ENCODE measurements at places on chromosomes 4 and X.

GRCh38 chrX:17732138-17732783, 5.0 kb upstream of the SCML1 start:
- no peak for DNase-seq

DNA sequence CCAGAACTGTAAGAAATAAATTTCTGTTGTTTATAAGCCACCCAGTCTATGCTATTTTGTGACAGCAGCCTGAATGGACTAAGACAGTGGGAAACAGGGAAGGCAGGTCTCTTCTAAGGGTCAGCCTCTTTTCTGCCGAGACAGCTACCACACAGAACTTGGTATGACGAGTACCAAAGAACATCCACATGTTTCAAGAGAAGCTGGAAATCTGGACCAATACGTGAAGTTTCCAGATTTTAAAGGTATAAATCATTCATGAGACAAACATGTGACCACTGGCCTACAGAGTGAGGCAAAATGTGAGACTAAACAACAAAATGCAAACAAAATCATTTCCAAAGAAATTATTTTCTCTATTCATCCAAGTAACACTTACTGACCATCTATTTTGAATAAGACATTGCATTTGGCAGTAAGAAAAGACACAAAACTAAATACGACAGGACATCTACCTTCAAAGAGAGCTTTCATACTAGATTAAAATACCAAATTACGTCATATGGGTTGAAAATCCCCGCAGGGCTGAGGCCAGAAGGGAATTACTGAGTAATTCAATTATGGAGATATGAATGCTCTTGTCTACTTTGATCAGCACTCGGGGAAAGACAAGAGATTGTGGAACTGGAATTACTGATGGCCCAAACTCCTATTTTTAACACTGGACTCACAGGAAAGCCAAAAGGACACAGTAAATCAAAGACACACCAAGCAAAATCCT, 7.2 kb downstream of the SCARB2 start:
- no peak for DNase-seq

- no peak for DNase-seq
Observed at GRCh38 chrX:71636438-71637252, 18.3 kb upstream of the CXCR3 start.

DNA sequence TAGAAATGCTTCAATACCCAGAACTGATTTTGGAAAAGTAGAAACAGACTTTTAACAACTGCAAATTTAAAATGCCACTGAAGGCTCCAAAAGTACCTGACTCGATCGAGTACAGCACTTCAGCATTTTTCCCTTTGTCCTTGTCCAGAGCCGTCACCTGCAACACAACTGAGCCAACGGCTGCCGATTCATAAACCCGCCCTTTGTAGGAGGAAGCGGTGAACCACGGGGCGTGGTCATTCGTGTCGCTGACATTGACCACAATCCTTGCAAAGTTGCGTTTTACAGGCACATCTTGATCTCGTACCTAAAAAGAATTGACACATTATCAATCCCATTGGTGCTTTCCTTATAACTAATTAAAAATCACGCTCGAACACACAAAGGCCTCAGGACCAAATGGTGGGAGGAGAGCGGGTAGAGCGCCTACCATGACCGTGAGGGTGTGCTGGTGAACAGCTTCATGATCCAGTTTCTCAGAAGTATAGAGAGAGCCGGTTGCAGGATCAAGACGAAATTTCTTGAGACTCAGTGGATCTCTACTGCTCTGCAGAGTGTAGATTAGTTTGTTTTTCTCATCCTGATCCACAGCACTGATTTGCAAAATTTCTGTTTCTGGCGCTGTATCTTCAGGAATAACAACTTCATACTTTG, 72.8 kb upstream of the MTNR1A start:
- DNase-seq, result no peak

DNA sequence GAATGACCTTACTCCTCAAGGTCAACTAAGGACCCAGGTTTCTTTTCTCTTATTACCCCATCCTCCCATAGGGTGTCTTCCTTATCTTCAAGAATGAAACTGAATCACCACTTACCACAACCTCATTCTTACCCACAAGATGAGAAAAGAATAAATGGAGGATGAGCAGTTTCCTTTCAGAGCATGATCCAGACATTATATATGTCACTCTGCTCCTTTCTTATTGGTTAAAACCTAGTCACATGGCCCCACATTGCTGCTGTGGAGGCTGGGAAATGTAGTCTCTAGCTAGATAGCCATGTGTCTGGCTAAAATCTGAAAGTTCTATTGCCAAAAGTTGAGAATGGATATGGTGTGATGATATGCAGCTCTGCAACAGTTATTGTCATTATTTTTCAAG, 62.4 kb upstream of the RAI2 start:
- DNase-seq, result no peak

DNA sequence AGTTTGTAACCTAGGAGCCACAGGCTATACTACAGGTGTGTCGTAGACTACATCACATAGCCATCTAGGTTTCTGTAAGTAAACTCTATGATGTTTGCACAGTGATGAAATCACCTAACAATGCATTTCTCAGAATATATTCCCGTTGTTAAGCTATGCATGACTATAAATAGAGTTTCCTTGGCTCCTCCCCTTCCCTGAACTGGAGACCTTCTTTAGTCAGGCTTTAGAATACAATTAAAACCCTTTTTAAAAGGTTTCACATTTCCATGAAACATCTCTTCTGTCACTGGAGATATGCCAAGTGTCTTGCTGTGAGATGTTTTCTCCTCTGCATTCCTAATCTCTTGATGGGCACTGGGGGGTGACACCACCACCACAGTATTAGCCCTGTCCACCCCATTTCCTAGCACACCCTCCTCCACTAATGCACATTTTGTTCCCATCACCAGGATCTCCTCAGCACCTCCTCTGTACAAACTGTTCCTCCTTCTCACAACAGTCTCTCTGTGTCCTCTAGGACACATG, 334.6 kb upstream of the CPEB2 start:
- DNase-seq, result no peak

DNA sequence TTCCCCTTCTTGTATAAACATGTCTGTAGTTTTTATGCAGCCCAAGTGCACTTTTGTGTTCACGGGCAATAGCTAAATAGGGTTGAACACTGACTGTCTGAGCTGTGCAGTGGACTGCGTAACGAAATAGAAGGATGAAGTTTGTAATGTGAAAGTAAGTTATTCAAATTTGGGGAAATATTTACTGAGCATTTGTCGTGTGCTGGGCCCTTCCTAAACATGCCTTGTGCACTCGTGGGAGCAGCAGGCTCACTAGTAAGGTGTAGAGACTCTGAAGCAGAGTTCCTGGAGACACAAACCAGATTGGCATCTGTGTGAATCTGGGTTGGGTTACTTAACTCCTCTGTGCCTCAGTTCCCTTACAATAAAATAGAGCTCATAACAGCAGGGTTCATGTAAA, 51.7 kb upstream of the C1QTNF7 start:
- DNase-seq, result no peak

DNA sequence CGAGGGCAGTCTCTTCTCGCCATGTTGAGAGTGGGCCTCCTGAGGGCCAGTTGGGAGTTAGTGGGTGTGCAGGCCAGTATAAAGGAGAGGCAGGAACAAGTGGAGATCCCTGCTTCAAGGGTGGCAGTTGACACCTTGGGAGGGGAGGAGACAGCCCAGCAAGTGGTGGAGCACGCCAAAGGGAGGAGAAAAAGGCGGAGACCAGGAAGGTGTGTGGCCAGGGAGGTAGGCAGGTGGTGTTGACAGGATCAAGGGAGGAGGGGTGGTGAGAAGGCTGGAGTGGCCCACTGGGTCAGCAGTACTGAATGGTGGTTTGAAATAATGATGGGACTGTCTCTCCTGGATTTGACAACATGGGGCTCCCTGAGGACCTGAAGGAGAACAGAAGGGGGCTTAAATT, 32.6 kb downstream of the ZNF185 start:
- DNase-seq, result no peak

DNA sequence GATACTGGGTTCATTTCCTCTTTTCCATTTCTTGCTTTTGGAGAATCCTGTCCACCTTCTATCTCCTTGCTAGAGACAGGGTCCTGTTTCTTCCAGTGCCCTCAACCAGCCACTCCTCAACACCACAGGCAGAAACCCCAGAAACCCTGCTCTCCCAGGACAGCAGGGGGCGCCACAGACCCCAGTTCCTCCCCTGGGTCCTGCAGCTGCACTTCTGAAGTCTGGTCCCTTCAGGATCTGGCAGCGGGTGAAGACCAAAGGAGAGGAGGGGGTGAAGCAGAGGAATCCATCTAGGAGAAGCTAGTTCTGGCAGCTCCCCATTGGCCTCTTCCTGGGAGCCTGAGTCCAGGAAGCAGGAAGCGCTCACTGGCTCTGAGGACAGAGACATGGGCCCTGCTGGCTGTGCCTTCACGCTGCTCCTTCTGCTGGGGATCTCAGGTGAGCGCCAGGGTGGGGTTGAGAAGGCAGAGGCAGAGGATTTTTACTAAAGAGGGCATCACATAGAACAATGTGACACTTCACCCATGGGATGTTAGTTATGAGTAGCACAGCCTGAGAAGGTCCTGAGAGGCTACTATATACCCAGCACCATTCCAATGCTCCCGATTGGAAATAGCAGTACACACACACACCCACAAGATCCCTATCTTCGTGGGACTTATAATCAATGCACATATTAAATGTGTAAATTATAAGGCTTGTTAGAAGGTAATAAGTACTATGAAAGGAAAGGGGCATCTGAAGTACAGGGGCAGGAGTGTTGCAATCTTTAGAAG, at the start of gene PRSS48:
Gene PRSS48, plus strand, starts transcription at position 375 of the 776 bp plus-strand sequence. Its CDS starts 12 bp downstream, at position 387.
- DNase-seq, result no peak

- no peak for DNase-seq
Observed at GRCh38 chrX:118550792-118551191, 55.2 kb downstream of the DOCK11 start.

- no peak for DNase-seq
Observed at GRCh38 chr4:10893395-10893794, 208.8 kb upstream of the CLNK start.

- no peak for DNase-seq
Observed at GRCh38 chr4:109708990-109709389, 5.7 kb upstream of the CASP6 start.

DNA sequence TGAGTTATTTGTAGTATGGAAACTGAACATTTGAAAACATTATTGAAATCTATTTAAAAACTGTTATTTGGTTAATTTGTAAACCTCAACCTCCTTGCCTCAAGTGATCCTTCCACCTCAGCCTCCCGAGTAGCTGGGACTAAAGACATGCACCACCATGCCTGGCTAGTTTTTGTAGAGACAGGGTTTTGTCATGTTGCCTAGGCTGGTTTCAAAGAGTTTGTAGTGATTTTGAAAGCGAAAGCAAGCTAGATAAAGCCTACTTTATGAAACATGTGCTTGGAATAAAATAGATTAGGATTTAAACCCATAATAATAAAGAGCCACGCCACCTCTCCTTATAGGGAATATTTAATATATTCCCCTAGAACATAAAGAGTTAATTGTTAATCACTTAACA, 23.5 kb downstream of the ARSJ start:
- no peak for DNase-seq

DNA sequence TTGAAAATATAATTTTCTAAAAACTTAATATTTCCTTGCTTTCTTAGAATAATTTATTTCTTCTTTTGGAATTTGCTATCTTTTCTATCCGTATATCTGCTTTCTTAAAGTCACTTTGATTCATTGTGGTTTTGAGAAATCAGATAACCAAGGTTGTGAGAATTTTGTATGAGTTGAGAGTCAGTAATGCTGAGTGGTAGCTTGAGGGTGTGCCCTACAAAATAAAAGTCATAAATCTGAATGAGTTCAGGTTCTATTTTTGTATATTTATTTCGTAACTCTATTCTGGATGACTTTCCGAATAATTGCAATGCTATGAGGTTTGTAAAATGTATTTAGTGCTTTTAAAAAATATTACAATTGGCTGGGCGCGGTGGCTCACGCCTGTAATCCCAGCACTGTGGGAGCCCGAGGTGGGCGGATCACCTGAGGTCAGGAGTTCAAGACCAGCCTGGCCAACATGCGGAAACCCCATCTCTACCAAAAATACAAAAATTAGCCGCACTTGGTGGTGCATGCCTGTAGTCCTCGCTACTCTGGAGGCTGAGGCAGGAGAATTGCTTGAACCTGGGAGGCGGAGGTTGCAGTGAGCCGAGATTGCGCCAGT, 8.9 kb downstream of the COPS4 start:
- DNase-seq, result no peak

GRCh38 chr4:123356921-123357320, 39.7 kb upstream of the SPRY1 start:
- no peak for DNase-seq

- DNase-seq, result no peak
Observed at GRCh38 chr4:53889326-53890055, 174.9 kb downstream of the CHIC2 start.

DNA sequence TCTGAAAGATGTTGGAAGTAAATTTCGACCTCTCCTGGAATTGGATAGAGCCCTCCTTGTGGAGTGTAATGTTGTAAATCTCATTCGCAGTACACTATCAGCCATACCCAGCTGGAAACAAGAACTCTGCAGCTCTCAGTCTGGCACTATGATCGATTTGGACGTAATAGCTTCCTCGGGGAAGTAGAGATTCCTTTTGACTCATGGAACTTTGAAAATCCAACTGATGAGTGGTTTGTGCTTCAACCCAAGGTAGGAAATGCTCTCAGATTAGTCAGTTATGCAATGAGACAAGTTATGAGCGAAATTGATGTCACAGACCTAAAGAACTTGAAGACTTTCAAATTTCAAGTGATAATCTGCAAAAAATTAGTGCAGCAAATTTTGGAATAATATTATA, 103.9 kb downstream of the SYTL5 start:
- DNase-seq, result no peak

DNA sequence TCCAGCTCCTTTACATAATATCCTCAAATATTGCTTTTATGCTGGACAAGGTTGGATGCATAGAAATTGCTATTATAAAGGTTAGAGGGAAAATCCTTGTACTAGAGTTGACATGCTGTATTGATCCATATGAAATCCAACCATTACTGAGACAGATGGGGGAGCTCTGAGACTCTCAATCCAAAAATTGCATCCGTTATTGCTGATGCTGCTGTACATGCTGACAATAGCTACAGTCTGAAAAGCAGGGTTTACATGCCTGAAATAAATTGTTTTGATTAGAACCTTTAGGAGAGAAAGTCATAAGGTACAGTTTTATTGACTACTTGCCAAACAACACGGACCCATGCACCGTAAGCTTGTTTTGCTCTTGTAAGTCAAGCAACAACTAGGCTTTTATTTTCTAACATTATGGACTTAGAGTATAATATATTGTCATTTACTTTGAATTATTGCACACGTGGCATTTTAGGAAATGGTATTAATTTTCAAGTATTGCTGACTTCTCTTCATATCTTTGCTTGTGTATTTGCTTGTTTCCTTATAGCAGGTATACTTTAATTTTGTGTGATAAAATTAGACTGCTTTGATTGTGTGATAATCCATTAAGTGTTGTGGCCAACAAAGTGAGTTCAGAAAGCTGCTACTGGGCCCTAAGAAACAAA, 1365.2 kb downstream of the STIM2 start:
- no peak for DNase-seq

- no peak for DNase-seq
Observed at GRCh38 chr4:154010371-154010770, 221.5 kb upstream of the SFRP2 start.

GRCh38 chr4:134408897-134409296, 207.3 kb upstream of the PABPC4L start:
- DNase-seq, result no peak

Measured in activated T-helper 1 cell treated with anti-CD3 and anti-CD28 coated beads, Interleukin-2, amount 50 U/mL, for 16 hours (primary cell).